ENCODE measurements at places on chromosomes 7 and 10. TPM values are rescaled to one million over a fixed set of nuclear protein-coding genes. Genes with fewer than 3 reads are reported as not detected.

- DNase-seq = no peak
Observed at GRCh38 chr7:151168003-151168786, 701 bp upstream of the GBX1 start.

DNA sequence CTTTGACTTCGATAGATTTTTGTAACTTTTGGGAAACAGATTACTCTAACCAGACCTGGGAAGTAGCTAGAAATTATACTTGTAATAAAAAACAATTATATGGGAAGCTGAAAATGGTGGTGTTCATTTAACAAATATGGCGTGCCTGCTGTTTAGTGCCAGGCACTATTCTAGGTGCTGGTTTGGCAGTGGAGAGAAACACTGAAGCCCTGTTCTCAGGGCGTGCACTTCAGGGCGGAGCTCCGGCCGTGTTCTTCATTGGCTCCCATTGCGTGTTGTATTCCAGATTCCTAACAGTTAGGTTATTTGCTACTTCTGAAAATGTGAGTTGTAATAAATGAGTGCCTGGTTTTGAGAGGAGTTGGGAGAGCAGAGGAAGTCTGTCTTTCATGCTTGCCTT lies 38.6 kb downstream of the DNAJB6 start:
- no peak for DNase-seq

GRCh38 chr10:100315615-100316014 lies 14.4 kb downstream of the PKD2L1 start:
- no peak for DNase-seq

GRCh38 chr10:7412237-7412927 lies 1.5 kb upstream of the SFMBT2 start:
- no peak for DNase-seq

GRCh38 chr10:19983880-19984565 lies 167.8 kb downstream of the PLXDC2 start:
- DNase-seq = no peak

DNA sequence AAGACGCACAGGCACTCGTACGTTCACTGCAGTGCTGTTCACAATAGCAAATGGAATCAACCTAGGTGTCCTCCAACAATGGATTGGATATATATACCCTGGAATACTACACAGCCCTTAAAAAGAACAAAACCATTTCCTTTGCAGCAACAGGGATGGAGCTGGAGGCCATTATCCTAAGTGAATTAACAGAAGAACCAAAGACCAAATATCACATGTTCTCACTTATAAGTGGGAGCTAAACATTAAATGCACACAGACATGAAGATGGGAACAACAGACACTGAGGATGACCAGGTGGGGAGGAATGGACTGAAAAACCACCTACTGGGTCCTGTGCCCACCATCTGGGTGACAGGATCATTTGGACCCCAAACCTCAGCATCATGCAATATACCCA lies 52.0 kb upstream of the EBF3 start:
- no peak for DNase-seq

- DNase-seq = no peak
Observed at GRCh38 chr10:132114953-132115520, 49.3 kb downstream of the JAKMIP3 start.

DNA sequence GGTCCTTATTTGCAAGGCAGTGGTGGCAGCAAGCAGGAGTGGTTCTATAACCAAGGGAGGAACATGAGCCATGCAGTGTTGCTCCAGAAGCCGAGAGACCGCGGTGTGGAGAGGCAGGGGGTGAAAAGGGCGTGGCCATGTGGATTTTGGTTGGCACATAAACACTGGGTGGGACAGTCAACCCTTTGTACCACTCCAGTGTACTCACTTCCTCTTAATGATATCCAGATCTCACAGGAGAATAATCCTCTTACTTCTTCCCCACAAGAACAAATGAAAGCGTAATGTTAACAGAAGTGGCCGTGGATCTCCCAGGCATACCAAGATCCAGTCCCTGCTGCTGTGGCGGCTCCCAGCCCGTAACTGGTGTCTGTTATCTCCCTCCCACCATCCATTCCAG lies 42.4 kb downstream of the XRCC2 start:
- no peak for DNase-seq

- DNase-seq = no peak
Observed at GRCh38 chr7:151600331-151600730, 80.6 kb upstream of the RHEB start.

DNA sequence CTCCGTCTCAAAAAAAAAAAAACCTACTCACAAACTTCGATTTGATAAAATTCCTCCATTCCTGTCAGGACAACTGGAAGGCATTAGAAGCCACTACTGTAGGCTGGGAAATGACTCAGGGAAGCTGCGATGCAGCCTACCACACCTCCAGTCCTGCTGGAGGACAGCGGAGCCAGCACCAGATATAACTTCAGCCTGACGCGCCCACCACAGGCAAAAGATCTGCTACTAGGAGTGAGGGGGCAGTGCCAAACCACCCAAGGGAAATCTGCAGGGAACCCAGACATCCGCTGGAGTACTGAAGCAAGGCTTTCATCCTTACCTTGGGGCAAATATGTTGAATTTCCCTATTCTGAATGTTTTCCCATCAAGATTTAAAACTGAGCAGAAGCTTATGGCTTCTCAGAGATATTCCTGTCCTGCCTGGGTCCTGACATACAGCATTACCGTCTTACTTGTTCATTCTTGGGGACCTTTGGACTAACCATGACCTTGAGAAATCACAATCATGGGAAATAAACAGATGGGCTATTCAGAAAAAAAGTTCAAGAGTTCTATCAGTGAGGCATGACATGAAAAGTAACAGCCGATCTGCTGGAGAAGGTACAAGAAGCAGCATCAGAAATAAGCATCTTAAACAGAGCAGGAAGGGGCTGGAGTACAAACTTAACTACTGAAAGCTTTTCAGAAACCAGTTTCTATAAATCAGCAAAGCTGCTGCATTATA lies 20.4 kb downstream of the BCCIP start:
- no peak for DNase-seq

GRCh38 chr10:89475591-89475998 lies 59.8 kb downstream of the SLC16A12 start:
- DNase-seq = no peak

- DNase-seq = no peak
Observed at GRCh38 chr7:139731802-139732470, 45.9 kb downstream of the HIPK2 start.

DNA sequence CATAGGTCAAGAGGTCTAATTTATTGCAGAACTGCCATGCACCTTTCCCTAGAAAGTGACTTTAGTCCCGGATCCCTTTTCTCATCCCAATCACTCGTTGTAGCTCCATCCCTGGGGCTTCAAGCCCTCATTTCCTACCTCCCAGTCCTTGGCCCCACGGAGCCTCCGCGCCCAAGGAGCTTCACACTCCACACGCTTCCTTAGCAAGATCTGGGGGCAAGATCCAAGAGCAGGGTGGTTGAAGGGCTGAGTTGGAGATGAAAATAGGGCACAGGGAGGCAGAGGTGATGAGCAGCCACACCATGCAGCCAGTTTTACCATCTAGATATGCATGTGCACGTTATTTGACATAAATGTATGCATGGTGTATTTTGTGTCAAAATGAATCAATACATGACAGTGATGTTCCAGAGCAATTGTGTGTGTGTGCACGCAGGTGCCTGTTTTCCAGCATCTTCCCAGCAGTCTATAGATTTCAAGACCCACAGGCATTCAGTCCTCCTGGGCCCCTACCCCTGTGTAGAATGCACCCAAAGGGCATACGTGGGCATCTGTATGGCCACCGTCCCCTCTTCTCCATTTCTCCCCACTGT lies 6.0 kb upstream of the TRPV6 start:
- no peak for DNase-seq

DNA sequence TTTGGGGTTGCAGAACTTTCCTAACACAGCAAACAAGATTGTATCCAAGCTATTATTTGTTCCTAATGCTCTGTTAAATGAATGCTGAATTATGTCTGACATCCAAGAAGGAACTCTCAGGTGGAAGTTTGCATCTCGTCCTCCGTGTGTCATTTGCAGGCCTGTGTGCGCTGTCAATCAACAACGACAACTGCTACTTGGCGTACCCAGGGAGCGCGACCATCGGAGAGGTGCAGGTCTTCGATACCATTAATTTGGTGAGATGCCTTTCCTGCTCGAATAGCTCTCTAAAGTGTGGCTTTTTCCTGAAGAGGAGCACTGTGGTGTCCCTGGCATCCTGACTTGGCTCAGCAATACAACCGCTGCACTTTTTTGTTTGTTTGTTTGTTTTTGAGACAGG lies 26.9 kb downstream of the WIPI2 start:
- DNase-seq = no peak

DNA sequence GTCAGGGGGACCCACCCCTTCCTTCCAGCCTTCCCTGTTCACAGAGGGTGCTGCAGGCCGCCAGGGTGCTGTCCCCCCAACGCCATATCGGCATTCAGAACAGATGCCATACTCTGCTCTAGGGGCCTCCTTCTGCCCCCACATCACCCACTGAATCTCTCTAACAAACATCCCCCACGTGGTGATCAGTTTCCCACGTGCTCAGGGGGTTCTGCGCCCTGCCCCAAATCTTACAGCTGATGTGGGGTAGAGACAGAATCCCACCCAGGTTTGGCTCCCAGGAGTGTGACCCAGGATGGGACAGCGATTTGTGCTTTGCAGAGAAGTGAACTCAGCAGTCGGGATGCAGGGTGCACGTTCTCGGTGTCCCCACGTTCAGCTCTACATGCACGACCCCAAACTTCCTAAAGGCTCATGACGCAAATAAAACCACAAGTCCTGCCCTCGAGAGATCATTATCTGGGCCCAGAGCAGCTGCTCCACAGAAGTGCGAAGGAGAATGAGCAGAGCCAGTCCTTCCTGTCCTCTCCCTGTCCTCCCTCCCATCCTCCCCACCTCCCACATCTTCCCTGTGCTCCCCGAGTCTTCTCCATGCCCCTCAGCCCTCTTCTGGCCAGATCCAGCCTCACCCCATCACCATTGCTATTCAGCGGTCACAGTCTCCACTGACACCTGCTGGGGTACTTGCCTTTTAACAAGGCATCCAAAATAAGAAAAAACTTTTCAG lies 423.4 kb downstream of the DNAJB6 start:
- DNase-seq = no peak

- DNase-seq = no peak
Observed at GRCh38 chr10:49279015-49279880, 19.7 kb upstream of the C10orf71 start.

DNA sequence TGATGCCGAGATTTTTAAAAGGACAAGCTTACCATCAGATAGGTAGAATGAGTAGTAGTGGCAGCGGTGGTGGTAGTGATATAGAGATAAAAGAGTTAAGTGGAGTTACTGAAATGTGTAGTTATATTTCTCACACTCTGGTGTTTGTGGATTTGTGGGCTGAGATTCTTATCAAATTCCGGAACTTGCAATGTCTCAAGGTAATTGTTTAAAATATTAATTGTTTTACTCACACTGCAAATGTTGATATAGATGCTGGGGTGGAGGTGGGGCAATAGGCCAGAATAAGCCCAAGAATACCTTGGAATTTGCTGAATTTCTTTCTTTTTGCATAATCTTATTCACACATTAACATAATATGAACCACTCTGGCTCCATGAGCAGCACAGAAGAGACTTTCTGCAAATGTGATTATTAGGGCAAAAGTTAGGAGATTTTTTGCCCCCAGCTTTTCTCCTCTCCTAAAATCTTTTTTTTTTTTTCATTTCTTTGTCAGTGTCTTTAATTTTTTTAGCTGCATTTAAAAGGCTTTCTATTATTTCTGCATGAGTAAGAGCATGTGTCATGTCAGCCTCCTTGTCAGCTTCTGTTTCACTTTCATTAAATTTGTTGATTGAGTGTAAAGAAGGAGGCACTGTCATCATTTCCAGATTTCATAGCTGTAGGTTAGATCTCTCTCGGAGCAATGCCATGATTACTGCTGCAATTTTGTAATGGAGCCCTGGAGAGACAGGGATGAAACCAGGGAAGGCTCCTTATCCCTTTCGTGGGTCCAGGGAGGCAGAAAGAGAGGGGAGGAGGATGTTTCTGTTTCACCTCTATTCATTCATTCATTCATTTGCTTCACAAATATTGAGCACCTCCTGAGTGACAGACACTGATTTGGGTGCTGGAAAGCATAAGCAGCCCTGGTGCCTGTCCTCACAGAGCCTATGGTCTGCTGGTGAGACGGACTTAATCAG lies 13.1 kb upstream of the SGMS1 start:
- no peak for DNase-seq

GRCh38 chr7:85972504-85973141 lies 671.1 kb upstream of the GRM3 start:
- no peak for DNase-seq

GRCh38 chr7:149293338-149293737 lies 31.3 kb downstream of the ZNF783 start:
- no peak for DNase-seq

- no peak for DNase-seq
Observed at GRCh38 chr7:91852263-91852741, 28.2 kb downstream of the MTERF1 start.

GRCh38 chr7:28957751-28958234 lies 337 bp downstream of the TRIL start:
- DNase-seq = no peak

DNA sequence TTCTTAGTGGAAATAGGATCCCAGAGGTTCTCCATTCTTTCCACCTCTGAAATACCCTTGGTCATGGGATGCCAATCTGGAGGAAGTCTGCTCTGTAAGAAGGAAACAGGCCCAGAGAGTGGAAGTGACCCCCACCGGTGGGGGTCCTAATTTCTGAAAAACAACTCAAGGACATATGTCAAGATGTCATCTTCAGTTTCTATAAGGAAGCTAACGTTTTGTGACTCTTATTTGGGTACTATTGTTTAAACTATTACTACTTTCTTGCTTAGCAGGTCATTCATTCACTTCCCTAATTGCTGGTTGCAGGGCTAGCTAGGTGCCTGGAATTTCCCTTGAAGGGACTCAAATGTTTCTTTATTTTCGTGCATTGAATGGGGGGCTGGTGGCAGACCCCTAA lies 1.9 kb upstream of the ZNF775 start:
- no peak for DNase-seq

GRCh38 chr10:122647383-122647968 lies 52.2 kb downstream of the C10orf120 start:
- no peak for DNase-seq

DNA sequence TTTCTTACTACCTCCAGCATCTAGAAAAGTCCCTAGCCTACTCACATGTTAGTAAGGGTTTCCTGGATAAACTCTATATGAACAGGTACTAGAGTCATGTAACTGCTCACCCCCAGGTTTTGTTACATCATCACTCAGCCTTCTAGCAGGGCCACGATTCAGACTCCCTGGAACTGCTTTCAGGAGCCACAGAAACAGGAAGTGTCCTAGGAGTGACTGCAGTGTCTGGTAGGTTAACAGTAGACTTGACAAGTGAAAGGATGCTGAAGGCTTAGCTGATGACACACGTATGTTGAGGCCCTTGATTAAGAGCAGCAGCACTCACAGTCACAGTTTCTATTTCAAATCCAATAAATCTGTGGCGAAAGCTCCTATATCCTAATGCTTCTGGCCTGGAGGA lies 101.2 kb downstream of the DNMBP start:
- DNase-seq = no peak

Gene PON1
- polyA plus RNA-seq = 0.55 TPM

Gene GPR37
- polyA plus RNA-seq = 1.5 TPM

Gene LRRN3
- polyA plus RNA-seq = 6.4 TPM

Gene METTL2B
- polyA plus RNA-seq = 24.7 TPM

Gene COMTD1
- 4.9 TPM for polyA plus RNA-seq

Gene ZNF727
- polyA plus RNA-seq = not detected

Gene FGL2
- 104 TPM for polyA plus RNA-seq

Gene BTBD16
- polyA plus RNA-seq = 0.36 TPM

Gene CPA5
- 0.31 TPM for polyA plus RNA-seq
